Urinary bladder (tissue), 4 donors: ENCODE measurements at places on chromosomes 4 and X. TPM values are rescaled to one million over a fixed set of nuclear protein-coding genes. Genes with fewer than 3 reads are reported as not detected.

The TACR3 gene
- 4.5 TPM for polyA plus RNA-seq

- DNase-seq = no peak
Observed at GRCh38 chrX:136064661-136065043, 79.4 kb downstream of the SLC9A6 start.

GRCh38 chr4:3340038-3340699 is 47.3 kb downstream of the RGS12 start:
- DNase-seq = no peak

DNA sequence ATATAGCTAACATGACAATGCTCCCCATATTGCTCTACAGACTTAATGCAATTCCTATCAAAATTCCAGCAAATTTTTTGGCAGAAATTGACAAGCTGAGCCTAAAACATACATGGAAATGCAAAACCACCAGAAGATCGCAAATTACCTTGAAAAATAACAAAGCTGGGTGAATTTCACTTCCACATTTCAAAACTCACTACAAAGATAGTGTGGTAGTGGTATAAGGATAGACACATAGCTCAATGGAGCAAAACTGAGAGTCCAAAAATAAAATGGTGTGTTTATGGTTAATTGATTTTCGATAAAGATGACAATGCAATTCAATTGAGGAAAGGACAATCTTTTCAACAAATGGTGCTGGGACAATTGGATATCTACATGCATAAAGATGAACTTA is 65.8 kb downstream of the SLC9A7 start:
- no peak for DNase-seq

DNA sequence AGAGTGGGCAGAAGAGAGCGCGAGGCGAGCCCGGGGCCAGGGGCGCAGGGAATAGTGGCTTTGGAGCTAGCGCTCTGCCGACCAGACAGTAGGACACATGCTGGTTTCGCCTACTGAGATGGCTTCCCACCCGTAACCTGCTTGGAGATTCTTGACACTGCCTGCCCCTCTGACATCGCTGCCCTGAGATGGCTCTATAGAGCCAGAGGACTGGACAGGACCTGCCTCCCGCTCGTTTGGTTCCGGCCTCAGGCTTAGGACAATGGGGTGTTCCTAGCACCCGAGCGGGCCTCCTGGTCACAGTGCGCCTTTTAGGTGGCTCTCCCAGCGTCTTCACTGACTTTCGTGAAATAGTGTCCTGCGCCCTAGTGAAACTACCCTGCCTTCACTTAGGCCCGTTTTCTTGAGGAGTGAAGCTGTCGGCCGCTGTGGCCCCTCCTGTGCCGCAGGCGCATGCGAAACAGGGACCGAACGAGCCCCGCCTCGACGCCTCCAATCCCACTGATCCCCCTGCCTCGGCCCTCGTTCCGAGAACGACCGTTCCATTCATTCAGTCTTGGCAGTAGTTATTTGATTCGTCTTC is 608 bp downstream of the TAF1 start:
- no peak for DNase-seq

DNA sequence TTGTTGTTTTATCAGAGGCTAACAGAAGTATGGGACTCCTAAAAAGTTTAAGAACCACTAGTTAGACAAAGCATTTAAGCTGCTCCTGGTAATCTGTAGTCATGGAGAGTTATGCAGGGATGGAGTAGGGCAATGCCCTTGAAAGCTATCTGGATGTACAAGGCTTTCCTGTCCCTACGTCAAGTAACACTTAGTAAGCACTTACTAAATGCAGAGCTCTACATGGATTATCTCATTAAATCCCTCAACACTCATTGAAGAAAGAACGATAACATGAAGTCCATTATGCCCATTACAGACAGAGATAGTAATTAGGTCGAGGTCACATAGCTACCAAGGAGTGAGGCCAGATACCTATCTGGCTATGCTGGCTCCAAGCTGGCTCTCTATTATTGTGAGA is 33.2 kb downstream of the PPEF2 start:
- no peak for DNase-seq
